ENCODE measurements at places on chromosomes 4 and X.

DNA sequence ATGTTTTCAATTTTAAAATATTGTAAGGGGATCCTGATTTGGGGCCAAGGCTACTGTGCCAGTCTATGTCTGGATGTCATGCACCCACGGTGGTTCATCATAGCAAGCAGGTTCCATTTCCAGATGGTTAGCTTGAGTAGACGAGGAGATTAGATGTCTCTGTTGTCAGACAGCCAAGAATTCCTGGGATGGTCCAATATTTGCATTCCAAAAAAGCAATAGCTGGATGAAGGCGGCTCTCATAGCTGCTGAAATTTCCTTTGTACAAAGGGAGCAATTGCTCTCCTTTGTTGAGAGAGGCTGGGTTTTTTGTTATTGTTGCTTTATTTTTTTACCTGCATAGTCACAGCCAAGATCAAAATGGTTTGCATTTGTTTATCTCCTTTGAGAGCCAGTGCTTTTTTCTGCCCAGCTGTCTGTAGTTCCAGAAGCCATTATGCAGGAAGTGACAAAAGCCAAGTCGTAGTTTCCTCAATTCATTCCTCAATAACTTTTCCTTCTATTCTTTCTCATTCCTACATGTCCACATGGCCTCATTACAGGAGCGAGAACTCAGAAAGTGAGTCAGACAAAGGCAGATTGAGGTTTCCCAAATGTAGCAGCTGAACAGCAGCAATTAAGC is 107.9 kb downstream of the MMRN1 start:
- DNase-seq, result no peak

- DNase-seq, result no peak
Observed at GRCh38 chr4:58590722-58591121, 1480.5 kb upstream of the IGFBP7 start.

DNA sequence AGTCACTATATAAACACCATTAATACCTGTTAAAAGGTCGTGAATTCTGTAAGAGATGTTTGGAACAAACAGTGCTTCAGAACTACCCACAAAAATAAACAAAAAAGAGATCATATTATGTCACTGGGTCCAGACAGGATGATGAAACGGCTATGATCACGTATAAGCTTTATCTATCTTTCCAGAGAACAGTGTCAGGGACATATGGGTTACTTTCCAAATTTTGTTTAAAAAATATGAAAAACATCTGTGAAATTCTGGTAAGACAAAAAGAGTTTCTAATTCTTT is 90.0 kb downstream of the SORBS2 start:
- DNase-seq, result no peak

GRCh38 chr4:6845574-6845973 is 63.0 kb downstream of the KIAA0232 start:
- DNase-seq, result no peak

DNA sequence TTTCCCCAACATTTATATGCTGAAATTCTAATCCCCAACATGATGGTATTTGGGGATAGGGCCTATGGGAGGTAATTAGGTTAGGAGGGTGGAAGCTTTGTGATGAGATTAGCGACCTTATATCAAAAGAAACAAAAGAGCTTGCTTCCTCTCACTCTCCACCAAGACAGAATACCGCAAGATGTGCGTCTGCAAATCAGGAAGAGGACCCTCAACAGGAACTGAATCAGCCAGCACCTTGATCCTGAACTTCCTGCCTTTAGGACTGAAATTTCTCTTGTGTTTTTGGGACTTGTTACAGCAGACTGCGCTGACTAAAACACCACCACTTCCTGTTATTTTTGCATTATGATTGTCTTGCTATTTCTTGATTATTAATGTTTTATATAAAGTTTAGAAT is 1889.4 kb downstream of the C4orf33 start:
- no peak for DNase-seq

DNA sequence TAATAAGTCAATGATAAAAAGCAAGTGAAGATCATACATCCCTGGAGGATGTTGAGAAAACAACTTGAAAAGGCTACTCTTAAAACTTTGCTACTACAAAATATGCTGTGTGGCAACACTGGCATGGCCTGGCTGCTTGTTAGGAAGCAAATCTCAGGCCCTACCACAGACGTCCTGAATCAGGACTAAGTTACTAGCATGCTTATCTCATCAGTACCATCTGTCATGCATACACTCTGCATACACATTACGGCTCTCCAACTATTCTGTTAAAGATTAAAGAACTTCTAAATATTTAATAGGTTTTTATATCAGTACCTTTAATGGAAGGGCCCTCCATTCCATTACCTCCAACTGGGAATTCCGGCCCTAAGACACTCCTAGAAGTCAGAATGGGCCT is 8.2 kb downstream of the PAPSS1 start:
- DNase-seq, result no peak
